ENCODE measurements at places on chromosomes 6 and 20. TPM values are rescaled to one million over a fixed set of nuclear protein-coding genes. Genes with fewer than 3 reads are reported as not detected.

The TMEM244 gene
- 1.2 TPM for total RNA-seq

The MAFB gene
- 11.1 TPM for total RNA-seq

The TRDN gene
- total RNA-seq = 0.25 TPM

The SMLR1 gene
- not detected for total RNA-seq

The MMP24 gene
- total RNA-seq = 75.0 TPM

The GPX5 gene
- not detected for total RNA-seq

The RCAN2 gene
- total RNA-seq = 10.8 TPM

The DEF6 gene
- 0.49 TPM for total RNA-seq

The SLC35D3 gene
- 0.25 TPM for total RNA-seq

The TMEM170B gene
- total RNA-seq = 47.9 TPM

The PDE7B gene
- 2.5 TPM for total RNA-seq

The TAAR2 gene
- total RNA-seq = not detected

The MYT1 gene
- total RNA-seq = 8.1 TPM

The ALDH8A1 gene
- 0.74 TPM for total RNA-seq
